Upper lobe of left lung (tissue), 6 donors: ENCODE measurements at places on chromosomes 4 and X.

- no peak for DNase-seq
These were observed 202.5 kb upstream of the KLF8 start for GRCh38 chrX:56029691-56030090.

DNA sequence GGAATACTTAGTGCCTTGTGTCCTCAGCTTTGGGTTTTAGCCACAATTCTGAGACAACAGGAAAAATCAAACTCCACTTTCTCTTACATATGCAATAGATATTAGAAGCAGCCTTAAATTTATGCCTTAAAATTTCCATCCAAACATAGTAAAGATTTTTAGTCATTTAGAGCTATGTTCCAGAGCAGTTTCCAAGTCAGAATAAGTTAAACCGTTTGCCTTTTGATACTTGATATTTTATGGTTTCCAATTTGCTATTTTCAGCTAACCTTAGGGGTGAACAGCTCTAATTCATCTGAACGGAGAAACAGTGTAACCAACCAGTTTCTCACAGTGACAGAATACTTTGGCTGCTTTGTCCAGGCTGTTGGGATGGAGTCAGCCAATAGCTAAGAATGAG, 125.8 kb upstream of the RXFP1 start:
- DNase-seq: no peak

- DNase-seq: no peak
These were observed 11.4 kb upstream of the S100G start for GRCh38 chrX:16638533-16638932.

GRCh38 chr4:114924311-114924710, 189.1 kb downstream of the NDST4 start:
- DNase-seq: no peak

DNA sequence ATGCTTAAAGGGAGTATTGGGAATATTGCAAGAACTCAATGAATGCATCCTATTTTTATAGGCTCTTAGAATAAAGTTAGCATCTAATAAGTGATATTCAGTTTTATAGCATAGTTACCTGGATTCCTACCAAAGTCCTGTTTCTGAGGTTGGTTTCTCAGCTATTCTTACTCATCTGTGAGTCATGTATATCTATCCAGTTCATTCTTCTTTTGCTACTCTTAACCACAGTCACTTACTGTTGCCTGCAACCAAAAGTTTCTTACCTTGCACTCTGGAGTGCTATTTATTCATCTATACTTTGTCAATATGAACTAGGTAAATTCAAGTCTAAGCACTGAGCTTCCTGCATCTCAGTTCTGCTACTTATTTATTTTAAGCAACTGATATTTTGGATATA, 322.5 kb downstream of the HS3ST1 start:
- no peak for DNase-seq

GRCh38 chr4:53208753-53209152, 157.1 kb downstream of the SCFD2 start:
- DNase-seq: no peak

DNA sequence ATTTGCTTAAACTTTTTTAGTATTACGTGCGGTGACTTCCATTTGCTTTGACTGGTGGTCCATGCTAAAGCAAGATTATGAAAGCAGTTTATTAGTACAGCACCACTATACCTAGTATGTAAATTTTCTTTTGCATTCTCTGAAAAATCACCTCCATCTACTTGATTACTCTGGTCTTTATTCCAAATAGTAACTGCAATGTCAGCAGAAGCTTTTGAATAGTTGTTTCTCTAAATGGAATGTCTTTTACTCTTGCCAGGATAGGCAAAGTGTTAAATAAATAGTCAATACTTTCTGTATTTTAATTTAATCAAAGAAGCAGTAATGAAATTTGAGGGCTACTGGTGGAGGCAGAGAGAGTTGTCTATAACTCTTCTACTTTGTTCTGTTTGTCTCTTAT, 167.2 kb upstream of the SLC4A4 start:
- DNase-seq: no peak

- DNase-seq: no peak
These were observed 86.5 kb downstream of the SH3RF1 start for GRCh38 chr4:169184236-169184635.

GRCh38 chr4:99462875-99463464, 27.8 kb upstream of the ADH7 start:
- peak; percentile 57 for DNase-seq
